CD4-positive, alpha-beta T cell (primary cell): ENCODE measurements at places on chromosomes 3 and 15. TPM values are rescaled to one million over a fixed set of nuclear protein-coding genes. Genes with fewer than 3 reads are reported as not detected.
A peak's percentile ranks its signal among the peaks of the same experiment; 100 is the strongest.

Gene CLDN1
- total RNA-seq, result 0.80 TPM

Gene LNP1
- 0.47 TPM for total RNA-seq

DNA sequence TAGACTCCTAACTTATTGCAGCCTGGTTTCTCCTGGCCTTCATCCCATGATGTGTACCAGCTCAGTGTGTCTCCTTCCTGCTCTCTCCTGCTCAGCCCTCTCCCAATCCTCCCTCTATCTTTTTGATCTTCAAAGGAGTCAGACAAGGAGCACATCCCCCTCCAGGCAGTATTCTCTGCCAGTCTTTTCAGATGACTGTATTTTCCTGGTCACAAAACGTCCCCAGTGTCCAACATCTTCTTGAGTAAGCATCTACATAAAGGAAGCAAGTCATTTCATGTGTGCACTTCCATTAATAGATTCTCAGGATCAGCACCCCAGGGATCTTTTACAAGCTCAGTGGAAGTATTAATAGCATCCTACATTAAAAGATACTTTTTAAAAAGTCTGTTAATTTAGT is 148.9 kb upstream of the THBS1 start:
- DNase-seq, result no peak

Gene LRRN1
- 0.20 TPM for total RNA-seq

GRCh38 chr3:72996473-72997333 is at the start of gene PPP4R2:
TSS of gene PPP4R2 (plus strand) at chr3:72996811. CDS start at chr3:72997038, 227 bp downstream.
- DNase-seq, result peak; percentile 97

GRCh38 chr3:77524463-77524862 is 484.6 kb downstream of the ROBO2 start:
- no peak for DNase-seq

DNA sequence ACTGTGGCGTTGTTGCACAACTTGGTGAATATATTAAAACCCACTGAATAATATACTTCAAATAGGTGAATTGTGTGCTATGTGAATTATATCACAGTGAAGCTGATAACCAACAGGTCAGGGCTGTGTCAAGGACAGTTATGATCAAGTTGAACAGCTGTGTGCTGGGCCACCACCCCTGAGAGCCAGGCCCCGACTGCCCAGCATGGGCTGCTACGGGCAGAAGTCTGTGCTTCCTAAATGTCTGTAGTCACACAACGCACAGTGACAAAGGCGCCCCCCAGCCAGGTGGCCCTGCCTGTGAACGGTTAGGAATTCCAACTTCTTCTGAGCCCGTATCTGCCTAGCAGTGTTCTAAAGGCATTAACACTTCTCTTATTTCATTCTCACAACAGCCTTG is 32.8 kb downstream of the TKT start:
- no peak for DNase-seq

- DNase-seq, result no peak
These were observed 19.1 kb downstream of the TYRO3 start for GRCh38 chr15:41577863-41578735.

Gene MUC4
- total RNA-seq, result not detected

Gene PAK6
- 0.34 TPM for total RNA-seq

DNA sequence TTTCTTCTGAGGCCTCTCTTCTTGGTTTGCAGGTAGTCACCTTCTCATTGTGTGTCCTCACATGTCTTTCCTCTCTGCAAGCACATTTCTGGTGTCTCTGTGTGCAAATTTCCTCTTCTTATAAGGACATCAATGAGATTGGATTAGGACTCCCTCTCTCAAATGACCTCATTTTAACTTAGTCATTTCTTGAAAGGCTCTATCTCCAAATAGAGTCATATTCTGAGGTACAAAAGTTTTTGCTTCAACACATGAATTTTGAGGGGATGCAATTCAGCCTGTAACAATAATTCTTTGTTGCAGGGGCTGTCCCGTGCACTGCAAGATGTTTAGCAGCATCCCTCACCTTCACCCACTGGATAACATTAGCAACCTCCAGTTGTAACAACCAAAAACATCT is 115.0 kb upstream of the DCBLD2 start:
- no peak for DNase-seq

DNA sequence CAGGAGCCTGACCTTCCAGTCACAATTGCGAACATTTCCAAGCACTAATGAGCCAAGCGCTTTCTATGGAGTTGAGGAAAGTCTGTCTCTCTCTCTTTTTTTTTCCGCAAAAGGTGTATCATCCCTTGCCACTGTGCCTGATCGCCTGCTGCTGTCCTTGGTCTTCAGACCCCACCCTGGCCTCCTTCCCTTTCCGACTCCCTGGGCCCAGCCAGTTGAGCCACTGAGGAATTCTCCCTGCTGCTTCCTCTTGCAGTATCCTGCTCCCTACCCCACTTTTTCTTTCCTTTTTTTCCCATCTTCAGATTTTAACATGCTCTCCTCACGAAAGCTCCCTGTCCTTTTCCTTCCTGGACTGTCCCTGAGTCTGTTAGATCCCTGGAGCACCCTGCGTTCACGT is 396.5 kb upstream of the C2CD4B start:
- no peak for DNase-seq

DNA sequence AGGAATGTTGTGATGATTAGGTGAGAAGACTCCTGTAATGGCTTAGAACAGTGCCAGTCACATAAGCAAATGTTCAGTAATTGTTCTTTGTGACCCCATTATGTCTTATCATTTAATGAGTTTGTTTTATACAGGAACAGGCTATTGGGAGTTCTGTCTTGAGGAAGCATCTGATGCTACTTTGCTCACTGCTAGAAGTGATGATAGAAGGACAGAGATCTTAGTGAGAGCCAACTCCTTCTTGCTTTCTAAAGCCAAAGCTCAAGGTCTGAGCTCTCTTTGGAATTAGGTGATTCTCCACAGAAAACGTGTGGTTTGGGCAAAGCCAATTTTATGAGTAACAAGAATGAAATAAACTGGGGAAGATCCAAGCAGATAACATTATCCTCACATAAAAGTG is 214.8 kb downstream of the LRTM1 start:
- DNase-seq, result no peak

GRCh38 chr3:98980915-98981596 is 79.6 kb upstream of the DCBLD2 start:
- no peak for DNase-seq

Gene SFMBT1
- 55.9 TPM for total RNA-seq

Gene ITIH1
- not detected for total RNA-seq

DNA sequence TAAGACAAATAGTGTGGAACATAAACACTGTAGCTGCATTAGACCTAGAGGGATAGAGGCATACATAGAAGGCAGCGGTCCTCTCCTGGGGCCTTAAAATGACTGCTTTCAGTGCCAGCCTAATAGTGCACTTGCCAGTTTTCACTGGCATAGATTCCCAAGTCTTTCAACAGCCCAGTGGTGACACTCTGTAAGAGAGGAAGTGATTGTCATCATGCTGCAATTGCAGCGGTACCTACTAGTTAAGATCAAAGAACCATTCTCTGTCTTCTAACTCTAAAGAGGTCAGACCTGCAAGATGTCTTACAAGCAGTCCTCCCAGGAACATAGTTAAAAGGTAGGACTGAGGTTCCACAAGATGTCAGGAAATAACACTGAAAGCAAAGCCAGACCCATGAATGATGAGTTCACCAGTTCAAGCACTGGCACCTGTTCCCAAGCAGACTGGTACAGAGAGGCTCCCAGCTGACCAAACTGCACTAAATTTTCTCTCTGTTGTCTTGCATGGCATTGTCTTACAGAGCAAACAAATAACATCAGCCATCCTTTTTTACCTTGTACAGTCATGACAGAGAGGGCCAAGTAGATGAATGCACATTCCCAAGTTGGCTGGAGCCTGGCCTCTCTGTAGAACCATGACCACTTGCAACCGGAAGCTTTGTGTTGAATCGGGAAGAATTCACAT is 100.5 kb upstream of the SKOR1 start:
- no peak for DNase-seq

Gene HACL1
- 26.6 TPM for total RNA-seq

- no peak for DNase-seq
These were observed 324.0 kb upstream of the LRRFIP2 start for GRCh38 chr3:37498126-37499039.

DNA sequence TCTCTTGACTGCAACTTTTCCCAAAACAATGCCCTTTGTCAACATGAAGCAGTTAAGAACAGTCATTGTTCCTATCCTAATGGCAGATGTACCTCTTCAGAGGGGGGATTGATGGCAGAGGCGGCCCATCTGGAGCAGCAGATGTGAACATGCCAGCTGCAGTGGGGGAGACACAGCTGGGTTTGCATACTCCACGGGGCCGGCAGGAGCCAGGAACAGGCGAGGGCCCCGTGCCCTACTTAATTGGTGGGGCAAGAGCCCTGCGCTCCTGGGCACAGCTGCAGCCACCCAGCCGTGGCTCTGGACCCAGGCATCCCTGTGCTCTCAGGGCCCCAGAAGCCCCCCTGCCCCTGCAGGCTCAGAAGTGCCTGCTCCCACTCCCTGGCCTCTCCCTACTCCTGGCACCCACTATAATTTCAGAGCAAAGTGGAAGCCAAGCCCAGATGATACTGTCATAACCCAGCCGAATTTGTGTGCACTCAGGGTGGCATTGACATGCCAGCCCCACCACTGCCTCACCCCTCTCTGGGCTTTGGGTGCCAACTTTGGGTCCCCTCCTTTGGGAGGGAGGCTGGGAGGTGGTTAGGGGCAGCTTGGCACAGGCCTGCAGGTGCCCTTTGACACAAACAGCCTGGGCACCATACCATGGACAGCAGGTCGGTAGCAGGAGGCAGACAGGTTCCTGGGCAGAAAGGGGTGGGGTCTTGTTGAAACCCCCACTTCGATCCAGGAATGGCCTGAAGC is 34.6 kb downstream of the ROPN1B start:
- no peak for DNase-seq

- no peak for DNase-seq
These were observed 19.7 kb downstream of the KCNAB1 start for GRCh38 chr3:156140001-156140595.

- DNase-seq, result no peak
These were observed 74.1 kb downstream of the TRAK1 start for GRCh38 chr3:42165211-42165610.

DNA sequence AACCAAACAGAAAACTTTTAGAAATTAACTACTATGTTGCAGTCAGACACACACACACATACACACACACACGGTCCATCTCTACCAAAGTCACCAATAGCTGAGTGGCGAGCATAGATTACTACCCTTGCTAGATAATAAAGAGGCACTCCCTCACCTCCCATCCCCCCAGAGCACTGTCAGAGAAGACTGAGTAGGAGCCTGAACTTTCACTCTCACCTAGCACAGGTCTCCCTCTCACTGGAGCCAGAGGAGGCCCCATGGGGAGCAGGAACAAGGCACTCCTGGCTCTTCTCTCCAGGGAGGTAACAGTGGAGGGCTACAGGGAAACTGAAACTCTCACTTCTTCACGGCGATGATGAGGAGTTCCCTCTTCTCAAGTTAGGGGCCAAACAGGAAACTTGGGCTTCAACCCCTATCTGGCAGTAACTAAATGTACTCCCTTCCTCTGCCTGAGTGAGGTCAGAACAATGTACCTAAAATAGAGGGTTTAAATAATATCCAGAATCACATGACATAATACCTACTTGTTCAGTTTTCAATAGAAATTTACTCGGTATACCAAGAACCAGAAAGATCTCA is 975.3 kb upstream of the GBE1 start:
- DNase-seq, result no peak

GRCh38 chr3:24259901-24260512 is 234.6 kb downstream of the THRB start:
- DNase-seq, result no peak

- no peak for DNase-seq
These were observed 397.6 kb downstream of the EDEM1 start for GRCh38 chr3:5585085-5585484.

DNA sequence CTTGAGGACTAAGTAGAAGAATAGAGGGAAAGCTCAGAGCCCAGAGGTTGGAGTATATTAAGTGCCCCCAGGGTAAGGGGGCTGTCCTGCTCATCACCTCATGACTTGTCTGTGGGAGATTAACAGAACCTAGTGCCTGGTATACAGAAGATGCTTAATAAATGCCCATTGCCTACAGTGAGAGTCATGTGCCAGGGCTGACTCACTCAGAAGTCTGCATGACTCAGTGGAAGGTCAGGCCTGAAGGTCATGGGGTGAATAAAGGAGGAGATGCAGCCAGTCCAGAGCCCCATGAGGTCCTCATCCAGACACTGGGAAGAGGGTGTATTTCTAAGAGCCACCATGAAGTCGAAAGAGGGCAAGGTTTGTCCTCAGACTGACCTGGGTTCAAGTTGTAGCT is 62.5 kb upstream of the TLE3 start:
- DNase-seq, result no peak

DNA sequence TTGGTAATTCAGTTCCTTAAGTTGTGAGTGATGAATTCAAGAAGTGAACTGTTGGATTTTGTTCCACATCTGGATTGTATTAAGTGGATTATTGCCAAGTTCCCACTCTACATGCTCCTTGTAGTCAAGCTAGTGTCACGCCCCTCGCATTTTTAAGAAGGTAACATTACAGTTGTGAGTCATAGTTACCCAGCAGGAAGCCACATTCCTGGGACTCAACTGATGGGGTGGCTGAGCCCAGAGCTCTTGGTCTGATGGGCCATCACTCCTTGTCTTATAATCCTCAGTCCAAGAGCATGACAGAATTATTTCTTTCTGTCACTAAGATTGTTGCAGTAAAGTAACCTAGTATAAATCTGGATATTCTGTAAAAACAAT is 102.7 kb downstream of the PTPRG start:
- DNase-seq, result no peak

- no peak for DNase-seq
These were observed 70.0 kb downstream of the MITF start for GRCh38 chr3:69809076-69809835.

- no peak for DNase-seq
These were observed 53.0 kb downstream of the KLHL6 start for GRCh38 chr3:183502237-183503181.

DNA sequence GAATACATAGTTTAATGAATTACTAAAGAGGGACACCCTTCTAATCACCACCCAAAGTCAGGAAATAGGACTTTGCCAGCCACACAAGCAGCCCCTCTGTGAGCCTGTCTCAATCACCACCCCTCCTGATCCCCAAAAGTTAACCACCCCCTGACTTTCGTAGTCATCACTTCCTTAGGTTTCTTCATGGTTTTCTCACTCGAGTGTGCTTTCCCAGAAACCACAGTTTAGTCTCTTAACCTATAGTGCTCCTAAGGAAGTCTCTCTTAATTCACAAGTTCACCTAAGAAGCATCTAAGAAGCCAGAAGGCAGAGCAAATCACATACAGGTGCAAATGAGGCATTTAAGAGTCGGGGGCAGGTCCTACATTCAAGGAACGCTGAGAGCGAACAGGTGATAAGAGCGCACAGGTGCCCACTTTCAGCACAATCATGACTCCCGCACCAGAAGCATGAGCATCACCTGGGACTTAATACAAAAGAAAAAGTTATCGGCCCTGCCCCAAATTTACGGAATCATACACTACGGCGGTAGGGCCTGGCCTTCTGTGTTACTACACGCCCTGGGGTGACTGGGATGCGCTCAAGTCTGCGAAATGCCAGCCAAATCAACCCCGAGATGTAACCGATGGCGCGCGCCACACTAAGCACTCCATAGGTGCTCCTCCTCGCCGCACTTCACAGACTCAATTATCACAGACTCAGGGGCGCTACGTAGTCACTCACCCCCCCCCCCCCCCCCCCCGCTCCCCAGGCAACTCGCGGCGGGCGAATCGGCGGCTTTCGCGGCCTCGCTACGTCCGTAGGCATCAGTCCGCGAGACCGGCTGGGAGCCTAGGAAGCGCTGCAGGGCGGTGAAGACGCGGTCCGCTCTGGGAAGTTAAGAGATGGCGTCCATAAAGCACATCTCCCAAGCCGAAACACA is 815 bp downstream of the ULK4 start:
- DNase-seq, result peak; percentile 69
